Activated CD4-positive, CD25-positive, alpha-beta regulatory T cell treated with anti-CD3 and anti-CD28 coated beads, Interleukin-2, amount 50 U/mL, for 24 hours (primary cell): ENCODE measurements at places on chromosomes 5 and 9.
A peak's percentile ranks its signal among the peaks of the same experiment; 100 is the strongest.

- ATAC-seq, result no peak
Measured at GRCh38 chr9:93861736-93862358, 93.3 kb downstream of the BARX1 start.

- no peak for ATAC-seq
Measured at GRCh38 chr5:159641371-159642039, 274.8 kb upstream of the ADRA1B start.

- ATAC-seq, result no peak
Measured at GRCh38 chr5:53403291-53403690, 77.1 kb upstream of the FST start.

DNA sequence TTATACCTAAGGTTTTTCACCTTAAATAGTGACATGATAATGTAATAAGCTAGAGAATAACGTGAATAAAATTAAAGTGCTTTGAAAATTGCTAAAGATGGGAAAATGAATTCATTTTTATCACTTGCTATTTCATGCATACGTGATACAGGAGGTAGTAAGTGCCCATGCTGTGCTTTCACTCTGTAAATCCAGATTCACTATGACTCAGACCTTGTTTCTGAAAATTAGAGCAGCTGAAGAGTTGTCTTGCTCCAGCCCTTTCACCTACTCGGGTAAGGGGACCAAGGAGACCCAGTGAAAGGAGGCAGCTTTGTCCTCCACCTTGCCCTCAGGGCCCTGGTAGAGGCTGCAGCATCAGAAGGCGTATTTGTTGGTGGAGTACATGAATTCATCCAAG, 87.9 kb downstream of the ANKH start:
- peak; percentile 73 for ATAC-seq

GRCh38 chr9:26331223-26331622, 561.4 kb downstream of the CAAP1 start:
- no peak for ATAC-seq

DNA sequence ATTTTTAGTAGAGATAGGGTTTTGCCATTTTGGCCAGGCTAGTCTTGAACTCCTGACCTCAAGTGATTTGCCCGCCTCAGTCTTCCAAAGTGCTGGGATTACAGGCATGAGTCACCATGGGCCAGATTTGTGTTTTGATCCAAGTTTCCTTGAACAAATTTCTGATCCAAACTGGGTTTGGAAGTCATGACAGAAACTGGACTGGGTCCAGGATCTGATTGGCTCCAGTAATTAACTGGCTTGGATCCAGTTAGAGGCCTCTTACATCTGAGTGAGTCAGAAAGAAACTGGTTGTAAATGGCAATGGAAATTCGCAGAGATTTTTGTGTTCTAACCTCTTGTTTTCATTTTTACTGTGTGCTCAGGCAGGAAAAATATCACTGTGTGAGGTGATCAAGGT, 141.6 kb downstream of the SLC25A46 start:
- no peak for ATAC-seq

- no peak for ATAC-seq
Measured at GRCh38 chr5:164059471-164059870, 554.1 kb downstream of the MAT2B start.
